ENCODE measurements at places on chromosomes 6 and 20. TPM values are rescaled to one million over a fixed set of nuclear protein-coding genes. Genes with fewer than 3 reads are reported as not detected.

DNA sequence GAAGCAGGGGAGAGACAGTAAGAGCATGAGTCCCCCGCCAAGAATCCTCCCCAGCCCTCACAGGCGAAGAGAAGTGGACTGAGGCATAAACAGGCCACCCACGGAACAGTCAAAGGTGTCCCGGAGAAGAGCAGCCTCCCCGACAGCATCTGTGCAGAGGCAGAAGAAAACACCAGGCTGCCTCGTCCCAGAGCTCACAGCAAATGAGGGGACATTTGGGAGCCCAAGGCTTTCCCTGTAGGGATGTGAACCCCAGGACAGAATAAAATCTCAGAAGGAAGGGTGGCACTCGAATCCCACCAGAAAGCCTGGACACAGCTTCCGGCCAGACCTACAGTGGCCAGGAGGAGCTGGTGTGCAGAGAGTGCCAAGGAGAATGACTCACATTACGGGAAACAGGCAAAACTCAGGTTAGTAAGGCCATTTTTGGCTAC is 90.4 kb downstream of the DLL1 start:
- DNase-seq: peak; percentile 68

- DNase-seq: no peak
Measured at GRCh38 chr20:40771848-40772511, 82.9 kb upstream of the MAFB start.

The STX11 gene
- total RNA-seq: 1.1 TPM

DNA sequence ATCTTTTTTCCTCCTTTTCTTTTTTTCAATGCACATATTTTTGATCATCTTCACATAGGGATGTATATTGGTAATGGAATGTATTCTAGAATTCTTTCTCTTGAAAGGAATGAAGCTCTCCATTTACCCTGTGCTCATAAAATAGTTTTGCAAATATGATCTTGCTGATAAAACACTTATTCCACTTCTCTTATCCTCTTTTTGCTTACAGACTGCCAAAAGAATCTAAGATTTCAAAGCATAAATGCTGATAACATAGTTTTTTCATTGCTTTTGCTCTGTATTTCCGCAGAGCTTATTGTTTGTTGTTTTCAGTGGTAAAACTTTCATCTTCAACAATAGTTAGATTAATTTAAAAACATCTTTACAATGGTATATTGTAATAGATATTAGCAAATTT is 350.5 kb downstream of the PAX1 start:
- no peak for DNase-seq

DNA sequence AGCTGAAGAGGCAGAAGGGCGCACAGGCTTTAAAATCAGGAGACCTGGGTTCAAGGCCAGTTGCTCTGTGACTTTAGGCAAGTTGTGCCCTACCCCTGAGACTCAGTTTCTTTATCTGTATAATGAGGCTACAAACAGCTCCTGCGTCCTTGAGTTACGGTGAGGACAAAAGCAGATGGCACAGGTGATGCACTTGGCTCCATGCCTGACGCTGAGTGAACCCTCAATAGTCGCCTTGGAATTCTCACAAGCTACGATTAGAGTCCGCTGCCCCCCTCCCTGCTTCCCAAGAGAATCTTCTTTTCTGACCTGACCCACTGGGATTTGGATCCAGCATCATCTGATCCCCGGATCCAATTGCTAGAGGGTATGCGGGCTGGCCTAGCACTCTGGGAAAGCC is 6.4 kb downstream of the KCNG1 start:
- DNase-seq: no peak

DNA sequence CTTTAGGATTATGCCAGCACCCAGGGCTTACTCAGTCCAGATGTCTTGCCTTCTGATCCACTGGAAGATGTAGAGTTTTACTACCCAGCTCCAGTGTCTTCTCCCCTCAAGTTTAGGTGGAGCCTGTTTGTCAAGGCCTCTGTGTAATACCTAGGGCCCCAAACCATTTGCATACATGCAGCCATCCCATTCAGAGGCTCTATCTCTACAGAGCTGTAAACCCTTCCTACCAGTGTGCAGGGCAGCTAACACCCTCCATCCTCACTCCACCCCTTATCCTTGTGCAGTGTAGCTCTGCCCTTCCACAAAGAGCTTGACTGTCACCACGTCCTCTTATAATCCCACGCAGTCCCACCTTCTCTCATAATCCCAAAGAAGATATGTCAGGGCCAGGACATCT is 84.8 kb upstream of the SHLD1 start:
- no peak for DNase-seq

The GGTLC1 gene
- total RNA-seq: not detected

DNA sequence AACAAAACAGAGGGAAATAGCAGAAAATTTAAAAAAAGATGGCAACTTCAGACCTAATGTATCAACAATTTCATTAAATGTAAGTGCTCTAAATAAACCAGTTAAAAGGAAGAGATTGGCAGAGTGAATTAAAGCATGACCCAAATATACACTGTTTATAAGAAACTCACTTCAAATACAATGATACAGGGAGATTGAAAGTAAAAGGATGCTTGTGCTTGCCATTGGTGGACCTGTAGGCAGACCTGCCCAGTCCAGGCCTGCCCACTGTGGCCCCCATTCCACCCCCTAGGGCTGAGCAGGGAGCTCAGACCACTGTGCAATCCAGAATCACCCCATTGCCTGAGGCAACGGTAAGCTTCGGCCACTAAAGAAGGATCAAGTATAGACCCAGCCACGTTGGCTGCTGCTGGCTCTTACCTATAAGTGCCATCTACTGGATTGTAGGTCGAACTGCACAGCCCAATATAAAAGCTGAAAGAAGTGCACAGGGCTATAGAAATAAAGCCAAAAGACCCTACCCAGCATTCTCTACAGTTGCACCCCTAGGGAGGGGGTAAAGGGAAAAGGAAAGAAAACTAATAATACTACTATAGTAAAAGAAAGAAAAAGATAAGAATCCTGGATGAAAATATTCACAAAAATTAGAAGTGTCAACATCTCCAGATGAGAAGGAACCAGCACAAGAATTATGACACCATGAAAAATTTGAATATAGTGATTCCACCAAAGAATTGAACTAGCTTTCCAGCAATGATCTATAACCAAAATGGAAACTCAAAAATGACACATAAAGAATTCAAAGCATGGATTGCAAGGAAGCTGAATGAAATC is 36.1 kb downstream of the PSMB1 start:
- DNase-seq: peak; percentile 65

GRCh38 chr6:155351273-155352129 is 37.2 kb upstream of the TFB1M start:
- DNase-seq: no peak

The TBC1D20 gene
- total RNA-seq: 36.0 TPM

DNA sequence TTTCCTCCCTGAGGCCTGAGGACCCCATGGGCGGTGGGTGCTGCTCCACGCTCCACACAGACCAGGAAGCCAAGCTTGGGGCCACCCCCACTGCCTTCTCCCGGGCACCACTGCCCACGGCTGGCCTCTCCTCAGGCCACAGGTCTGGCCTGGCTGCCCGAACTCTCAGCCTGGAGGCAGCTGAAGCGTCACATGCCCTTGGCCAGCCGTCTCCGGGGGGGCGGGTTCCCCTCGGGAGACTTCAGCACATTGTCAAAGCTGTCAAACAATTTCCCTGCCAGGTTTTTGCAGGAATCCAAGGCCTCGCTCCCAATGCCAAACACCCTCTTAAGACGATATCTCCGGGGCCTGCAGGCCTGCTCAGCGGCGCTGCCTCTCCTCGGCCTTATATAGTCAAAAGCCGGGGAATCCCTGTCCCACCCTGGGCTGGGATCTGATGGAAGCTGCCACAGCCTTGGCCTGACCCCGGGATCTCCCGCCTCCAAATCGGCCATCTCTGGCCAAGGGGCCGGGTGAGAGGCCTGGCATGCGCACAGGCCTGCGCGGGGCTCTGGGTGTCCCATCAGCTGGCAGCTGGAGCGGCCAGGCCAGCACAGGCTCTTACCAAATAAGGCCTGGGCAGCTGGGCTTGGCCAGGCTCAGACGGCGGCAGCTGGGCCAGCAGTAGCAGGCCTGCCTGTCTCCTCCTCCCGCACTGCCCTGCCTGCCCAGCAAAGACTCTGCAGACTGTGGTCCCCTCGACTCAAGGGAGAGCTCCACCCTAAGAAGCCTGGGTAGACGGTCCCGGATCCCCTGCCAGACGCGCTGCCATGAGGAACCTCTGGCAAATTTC is 49.7 kb downstream of the RBM38 start:
- no peak for DNase-seq

- DNase-seq: no peak
Measured at GRCh38 chr20:54172532-54172855, 1.3 kb downstream of the CYP24A1 start.

GRCh38 chr6:57469072-57469471 is 151.6 kb downstream of the PRIM2 start:
- no peak for DNase-seq

DNA sequence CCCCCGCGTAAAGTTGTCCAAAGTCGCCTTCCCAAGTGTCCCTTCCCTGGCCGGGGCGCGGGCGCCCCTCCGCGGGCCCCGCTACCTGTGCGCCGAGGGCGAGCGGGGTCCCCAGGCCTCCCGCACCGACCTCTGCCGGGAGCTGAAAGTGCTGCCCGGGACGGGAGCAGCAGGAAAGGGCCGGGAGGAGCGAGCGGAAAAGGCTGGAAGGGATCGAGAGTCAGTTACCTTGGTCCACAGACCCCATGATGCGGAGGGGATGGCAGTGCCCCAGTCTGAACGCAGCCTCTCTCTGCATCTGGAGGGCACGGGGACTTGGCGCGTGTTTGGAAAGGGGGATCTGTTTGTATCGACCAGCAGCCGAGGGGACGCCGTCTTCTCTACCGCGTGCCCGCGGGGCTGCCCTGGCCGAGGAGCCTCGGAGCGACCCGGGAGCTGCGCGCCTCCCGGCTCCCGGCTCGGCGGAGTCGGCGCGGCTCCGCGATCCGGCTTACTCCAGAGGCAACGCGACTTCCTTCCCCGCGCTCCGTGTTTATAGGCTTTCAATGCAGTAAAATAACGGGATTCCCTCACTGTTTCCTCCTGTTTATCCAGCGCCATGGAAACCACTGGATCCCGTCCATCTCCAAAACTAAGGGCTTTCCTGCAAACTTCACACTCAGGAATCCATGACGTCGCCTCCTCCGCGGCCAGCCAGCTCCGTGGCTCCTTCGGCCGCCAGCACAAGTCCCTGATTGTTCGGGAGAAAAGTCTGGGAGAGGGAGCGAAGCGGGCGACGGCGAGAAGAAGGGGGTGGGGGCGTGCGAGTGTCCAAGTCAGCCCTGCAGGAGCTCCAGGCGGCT is 20.0 kb upstream of the NFATC2 start:
- DNase-seq: peak; percentile 70

DNA sequence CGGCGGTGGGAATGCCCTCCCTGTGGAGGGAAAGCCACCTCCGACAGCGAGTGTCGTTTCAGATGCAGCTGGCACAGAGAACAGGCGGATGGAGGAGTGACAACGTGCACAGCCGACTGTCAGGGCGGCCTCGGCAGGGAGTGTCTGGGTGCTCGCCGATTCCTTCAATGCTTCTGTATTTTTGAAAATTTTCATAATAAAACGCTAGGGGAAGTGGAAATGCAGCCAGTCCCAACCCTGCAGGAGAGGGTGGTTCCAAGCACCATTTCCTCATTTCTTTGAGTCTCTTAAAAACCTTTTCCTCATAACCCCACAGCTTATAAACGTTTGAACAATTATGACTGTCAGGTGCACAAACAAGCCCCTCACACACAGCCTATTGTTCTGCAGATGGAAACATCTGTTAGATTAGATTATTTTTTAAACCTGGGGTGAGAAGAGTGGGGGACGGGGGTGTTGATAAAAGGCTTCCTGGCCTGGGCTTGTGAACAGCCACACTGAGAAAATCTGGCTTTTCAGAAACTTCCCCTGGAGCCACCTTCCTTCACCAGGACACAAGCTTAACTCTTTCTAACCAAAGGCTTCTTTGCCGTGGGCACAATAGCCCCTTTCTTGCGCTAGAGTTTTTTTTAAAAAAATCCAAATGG is 228.9 kb downstream of the ANKRD60 start:
- no peak for DNase-seq

The KCNK17 gene
- total RNA-seq: not detected

The PTPRT gene
- not detected for total RNA-seq

The IPCEF1 gene
- not detected for total RNA-seq

The LPA gene
- total RNA-seq: not detected

The SLC12A5 gene
- total RNA-seq: 0.75 TPM

The PRR18 gene
- total RNA-seq: not detected

DNA sequence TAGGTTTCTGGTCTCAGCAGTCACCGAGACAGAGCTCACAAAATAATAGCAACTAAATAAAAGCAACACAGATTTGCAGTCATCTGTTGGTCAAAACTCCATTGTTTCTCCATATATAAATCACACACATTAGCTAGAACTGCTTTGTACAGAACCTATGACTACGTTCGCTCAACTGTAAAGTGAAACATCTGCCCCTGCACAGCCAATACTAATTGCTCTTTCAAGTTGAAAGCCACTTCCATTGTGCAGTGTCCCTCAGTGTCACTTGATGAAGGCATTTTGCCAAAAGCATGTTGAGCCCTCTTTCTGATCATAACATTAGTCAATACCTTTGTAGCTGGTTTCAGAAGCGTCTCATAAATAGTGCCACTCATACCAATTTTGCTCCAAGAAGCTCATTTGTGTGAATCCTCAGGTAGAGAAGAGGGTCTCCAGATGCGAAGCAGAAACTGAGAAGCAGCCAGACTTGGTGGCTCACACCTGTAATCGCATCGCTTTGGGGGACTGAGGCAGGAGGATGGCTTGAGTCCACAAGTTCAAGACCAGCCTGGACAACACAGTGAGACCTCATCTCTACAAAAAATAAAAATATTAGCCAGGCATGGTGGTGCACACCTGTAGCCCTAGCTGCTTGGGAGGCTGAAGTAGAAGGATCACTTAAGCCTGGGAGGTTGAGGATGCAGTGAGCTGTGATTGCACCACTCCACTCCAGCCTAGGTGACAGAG is 68.9 kb downstream of the PERP start:
- no peak for DNase-seq

GRCh38 chr6:103081126-103081525 is 1687.6 kb downstream of the GRIK2 start:
- DNase-seq: no peak

The REM1 gene
- not detected for total RNA-seq

GRCh38 chr6:68691120-68691519 is 56.0 kb downstream of the ADGRB3 start:
- DNase-seq: no peak

The GINS1 gene
- 5.2 TPM for total RNA-seq

- no peak for DNase-seq
Measured at GRCh38 chr20:42982218-42982617, 207.5 kb downstream of the PTPRT start.

The SLPI gene
- 273 TPM for total RNA-seq
